ENCODE measurements at places on chromosomes 1 and 21.

DNA sequence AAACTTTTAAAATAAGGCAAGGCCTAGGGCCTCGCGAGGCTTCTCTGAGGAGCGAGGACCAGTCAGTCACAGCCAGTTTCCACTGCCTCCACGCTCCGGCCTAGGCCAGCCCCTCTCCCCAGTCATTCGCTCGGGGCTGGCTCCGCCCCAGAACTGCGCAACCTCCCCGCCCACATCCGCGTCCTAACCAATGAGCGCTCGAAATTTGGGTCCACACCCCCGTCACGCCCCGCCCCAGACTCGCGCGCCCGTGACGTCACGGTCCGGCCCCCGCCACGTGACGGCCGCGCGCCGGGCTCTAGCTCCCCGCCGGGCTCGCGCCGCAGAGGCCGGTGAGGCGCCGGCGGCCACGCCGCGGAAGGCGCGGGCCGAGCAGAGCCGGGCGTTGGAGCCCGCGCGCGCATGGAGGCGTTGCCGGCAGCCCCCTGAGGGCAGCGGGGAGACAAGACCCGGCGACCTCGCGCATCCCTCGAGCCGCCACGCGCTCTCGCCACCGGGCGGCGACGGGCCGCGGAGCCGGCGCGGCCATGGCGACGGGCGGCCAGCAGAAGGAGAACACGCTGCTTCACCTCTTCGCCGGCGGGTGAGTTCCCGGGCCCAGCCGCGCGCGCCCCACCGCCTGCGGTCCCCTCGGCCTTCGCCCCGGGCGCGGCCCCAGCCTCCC is at the start of gene SLC25A33:
Gene SLC25A33, plus strand, starts transcription at position 301 of the 664 bp plus-strand sequence. Its CDS starts 227 bp downstream, at position 528.
- peak; percentile 99 for DNase-seq

- peak; percentile 46 for DNase-seq
Observed at GRCh38 chr1:8510041-8510823, 192.3 kb downstream of the SLC45A1 start.

DNA sequence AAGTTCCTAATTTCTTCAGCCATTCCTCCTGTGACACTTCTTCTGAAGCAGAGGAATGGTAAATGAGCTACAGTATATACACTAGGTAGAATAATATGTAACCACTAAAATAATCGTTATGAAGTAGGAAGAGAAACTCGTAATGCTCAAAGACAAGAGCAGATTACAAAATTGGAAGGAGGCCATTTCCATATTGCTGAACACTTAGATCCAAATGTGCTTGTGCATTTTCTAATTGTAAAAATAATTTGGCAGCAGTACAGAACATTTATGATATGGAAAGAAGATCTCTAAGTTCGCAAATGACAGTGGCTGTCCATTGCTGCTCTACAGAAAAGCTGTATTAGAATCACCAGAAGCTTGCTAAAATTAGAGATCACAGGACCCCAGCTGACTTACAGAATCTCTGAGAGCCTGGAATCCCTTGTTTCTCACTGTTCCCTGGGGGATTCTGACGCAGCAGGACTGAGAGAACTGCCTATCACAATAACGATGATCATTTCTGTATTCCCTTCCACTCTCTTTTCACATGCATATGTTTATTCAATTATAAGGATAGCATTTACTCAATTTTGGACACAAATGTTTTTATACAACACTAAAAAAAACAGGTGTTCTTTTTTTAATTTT is 242.1 kb downstream of the OMA1 start:
- no peak for DNase-seq

GRCh38 chr1:233183226-233184020 is 112.1 kb downstream of the PCNX2 start:
- DNase-seq = no peak

DNA sequence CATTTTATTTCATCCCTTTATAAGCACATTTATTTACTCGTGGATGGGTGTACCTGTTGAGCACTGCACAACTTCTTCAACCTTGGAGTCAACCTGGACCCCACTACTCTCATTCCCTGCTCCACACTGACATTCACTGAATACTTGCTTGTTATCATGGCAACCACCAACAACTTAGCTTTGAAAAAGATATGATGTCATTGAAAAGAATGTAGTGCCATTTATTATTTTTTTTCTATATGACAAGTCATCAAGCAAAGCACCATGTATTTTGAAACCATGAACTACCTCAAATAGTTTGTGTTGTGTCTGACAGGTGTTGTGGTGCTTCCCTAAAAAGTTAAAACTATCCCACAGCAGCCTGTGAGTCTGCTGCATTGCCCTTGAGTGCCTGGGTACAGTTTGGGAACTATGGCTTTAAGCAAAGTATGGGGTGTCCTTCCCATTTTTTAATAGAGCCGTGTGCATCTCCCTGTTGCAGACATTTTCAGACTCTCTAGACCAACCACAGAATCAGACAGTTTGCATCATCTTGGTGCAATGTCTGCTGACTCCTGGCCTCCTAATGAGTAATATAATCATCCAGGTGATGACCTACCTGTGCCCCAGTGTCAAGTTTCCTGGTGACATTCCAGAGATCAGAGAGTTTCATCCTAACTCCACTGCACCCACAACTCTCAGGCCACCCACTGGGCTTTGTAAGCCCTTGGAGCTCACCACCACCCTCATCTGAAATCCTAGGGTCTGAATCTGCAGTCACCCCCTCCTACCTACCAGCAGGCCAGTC is 339.7 kb upstream of the PROX1 start:
- DNase-seq = no peak

DNA sequence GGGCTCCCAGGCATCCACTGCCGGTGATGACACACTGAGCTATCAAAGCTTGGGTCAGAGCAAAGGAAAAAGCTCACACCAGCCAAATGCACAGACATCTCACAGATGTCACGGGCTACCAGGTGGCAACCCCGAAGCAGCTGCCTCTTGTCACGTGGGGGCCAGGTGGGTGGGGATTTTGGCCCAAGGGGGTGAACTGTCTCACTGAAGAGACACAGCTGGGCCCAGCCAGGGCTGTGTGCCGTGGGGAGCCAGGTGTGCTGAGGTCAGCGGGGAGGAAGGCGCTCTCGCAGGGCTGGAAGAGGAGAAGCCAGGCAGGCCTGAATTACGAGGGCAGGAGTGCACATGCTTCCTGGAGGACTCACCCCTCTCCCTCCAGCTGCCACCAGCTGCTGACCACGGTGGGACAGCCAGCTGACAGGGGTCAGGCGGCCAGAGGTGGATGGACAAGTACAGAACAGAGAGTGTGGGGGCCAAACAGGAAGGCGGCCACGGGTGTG is 32.4 kb downstream of the KCNN3 start:
- DNase-seq = no peak

Data from activated T-cell treated with anti-CD3 and anti-CD28 coated beads, Interleukin-2, amount 50 U/mL, for 48 hours (primary cell).